Thoracic aorta (tissue), 2 donors: ENCODE measurements at places on chromosomes 1 and 21. TPM values are rescaled to one million over a fixed set of nuclear protein-coding genes. Genes with fewer than 3 reads are reported as not detected.

DNA sequence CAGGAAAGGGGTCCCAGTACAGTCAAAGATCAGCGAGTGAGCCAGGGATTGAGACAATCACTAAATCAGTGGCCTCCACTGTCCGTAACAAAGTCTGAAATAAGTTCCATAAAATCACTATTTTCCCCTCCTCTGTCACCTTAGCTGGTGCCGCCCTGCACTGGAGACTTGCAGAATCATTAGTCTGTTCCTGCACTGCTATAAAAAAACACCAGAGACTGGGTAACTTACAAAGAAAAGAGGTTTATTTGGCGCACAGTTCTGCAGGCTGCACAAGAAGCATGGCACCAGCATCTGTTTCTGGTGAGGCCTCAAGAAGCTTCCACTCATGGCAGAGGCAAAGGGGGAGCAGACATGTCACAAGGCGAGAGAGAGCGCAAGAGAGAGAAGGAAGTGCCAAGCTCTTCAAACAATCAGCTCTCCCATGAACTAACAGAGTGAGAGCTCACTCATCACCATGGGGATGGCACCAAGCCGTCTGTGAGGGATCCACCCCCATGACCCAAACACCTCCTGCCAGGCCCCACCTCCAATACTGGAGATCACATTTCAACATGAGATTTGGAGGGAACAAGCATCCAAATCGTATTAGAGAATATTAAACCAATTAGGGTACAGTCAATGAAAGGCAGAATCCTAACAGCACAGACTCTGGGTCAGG, 129.8 kb upstream of the TIAM1 start:
- no peak for DNase-seq

GNG12 gene
- total RNA-seq: 116 TPM

- DNase-seq: no peak
Observed at GRCh38 chr1:6243993-6244392, at the start of gene HES3. Gene HES3, plus strand, starts transcription at chr1:6244179. Its CDS starts 187 bp downstream, at chr1:6244366.

- DNase-seq: no peak
Observed at GRCh38 chr1:248791010-248791409, 34.7 kb downstream of the SH3BP5L start.

UBXN11 gene
- 23.2 TPM for total RNA-seq

DNA sequence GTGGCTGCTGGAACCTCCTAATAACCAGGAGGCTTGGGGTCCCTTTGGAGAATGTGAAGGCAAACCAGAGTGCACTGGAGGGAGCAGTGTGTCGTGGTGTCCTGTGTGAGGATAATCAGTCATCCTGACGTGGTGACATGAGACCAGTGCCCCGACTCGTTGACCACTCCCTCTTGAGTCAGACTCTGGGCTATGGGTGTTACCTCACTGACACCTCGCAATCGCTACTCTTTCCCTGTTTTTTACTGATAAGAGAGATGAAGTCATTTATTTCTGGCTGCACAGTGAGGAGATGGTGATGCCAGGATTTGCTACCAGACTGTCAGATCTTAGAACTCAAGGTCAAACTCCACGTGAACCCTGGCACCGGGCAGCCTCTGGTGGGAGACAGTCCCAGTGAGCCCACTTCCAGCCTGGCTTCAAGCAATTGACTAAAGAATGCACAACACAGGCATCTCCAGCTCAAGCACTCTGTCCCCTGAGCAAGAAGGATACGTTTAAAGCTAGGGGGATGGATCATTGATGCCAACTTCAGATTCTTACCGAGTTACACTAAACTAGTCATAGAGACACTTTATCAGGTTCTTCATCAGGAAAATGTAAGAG, 30.3 kb downstream of the UBASH3A start:
- DNase-seq: no peak

GRCh38 chr1:27672750-27673112, 739 bp upstream of the IFI6 start:
- no peak for DNase-seq

GRCh38 chr21:41369920-41370839, 8.4 kb downstream of the MX2 start:
- DNase-seq: no peak

TSPAN2 gene
- total RNA-seq: 34.3 TPM

DNA sequence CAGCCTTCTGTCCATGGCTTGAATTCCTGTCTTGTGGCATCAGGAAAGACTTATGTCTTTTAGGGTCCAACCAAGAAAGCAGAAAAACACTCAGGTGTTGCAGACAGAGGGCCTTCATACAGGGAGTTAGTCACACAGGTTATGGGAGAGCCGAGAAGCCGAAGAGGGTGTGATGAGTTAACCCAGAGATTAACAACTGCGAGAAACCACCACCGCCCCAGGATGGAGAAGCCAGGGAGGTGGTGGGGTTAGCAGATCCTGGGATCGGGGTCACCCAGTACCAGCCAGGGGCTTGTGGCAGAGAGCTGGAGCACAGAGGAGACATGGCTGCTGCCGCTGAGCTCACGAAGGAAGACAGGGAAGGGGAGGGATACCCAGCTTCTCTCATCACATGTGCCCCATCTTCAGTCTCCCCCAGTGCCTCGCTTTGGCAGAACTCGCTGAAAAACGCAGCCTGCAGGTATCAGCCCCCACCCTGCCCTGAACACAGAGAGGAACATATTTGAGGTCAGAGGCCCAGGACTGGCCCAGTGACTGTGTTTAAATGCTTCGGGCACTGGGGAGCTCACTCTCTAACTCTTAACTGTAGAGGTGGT, 58.7 kb downstream of the RUNX3 start:
- DNase-seq: no peak

KRTAP19-3 gene
- total RNA-seq: not detected

GRCh38 chr21:24115141-24115540, 1492.1 kb downstream of the MRPL39 start:
- no peak for DNase-seq

SH2D5 gene
- 0.41 TPM for total RNA-seq

DNA sequence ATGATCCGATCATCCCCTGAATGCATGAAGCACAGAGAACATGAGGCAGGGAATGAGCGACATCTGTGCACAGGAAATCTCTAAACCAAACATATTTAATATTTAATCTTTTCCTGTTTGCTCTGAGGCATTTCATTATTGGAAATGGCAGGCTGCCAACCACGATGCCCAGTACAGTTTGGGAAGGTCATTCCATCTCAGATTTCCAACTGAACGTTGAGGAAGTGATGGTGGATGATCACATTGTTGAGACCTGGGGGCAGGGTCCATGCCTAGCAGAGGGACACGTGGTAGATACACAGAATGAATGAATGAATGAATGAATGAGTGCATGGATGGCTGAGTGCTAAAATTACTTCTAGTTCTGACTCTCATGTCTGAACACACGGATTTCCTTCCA, 15.9 kb upstream of the FASLG start:
- no peak for DNase-seq

DNA sequence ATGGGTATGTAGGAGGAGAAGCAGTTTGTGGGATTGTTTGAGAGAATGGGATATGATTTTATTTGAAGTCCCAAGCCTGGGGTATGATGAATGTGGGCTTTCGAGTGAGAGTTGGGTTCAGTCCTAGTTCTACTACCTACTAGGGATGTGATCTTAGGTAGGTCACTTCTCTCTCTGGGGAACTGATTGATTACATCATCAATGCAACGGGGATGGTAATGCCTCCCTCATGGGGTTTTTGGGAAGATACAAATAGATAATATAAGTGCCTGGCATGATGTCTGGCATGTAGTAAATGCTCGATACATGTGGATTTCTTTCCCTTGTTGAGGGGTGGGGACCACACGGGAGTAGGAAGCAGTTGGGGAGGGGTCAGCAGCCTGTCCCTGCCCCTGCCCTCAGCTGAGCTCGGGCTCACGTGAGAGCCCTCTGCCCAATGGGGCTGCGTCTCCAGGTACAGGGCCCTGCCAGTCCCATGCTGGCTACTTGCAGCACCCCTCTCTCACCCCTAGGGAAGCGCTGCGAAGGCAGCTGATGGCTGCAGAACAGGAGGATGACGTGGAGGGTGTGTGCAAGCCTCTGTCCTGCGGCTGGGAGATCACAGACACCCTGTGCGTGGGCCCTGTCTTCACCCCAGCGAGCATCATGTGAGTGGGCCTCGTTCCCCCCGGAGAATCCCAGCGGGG, 38.7 kb downstream of the AZIN2 start:
- DNase-seq: no peak

GRCh38 chr1:244246334-244246733, 195.3 kb downstream of the ZBTB18 start:
- no peak for DNase-seq

HCRTR1 gene
- total RNA-seq: not detected

S100A7A gene
- not detected for total RNA-seq
